ENCODE measurements at places on chromosomes 5 and 9. TPM values are rescaled to one million over a fixed set of nuclear protein-coding genes. Genes with fewer than 3 reads are reported as not detected.

GRCh38 chr5:158177146-158177545 lies 318.2 kb upstream of the CLINT1 start:
- DNase-seq, result no peak

- DNase-seq, result no peak
These were observed 267.2 kb downstream of the AUH start for GRCh38 chr9:91094324-91095088.

GRCh38 chr9:117682955-117683710 lies 21.1 kb upstream of the TLR4 start:
- DNase-seq, result no peak

- DNase-seq, result no peak
These were observed 324.1 kb upstream of the KIF2A start for GRCh38 chr5:61981886-61982285.

- DNase-seq, result no peak
These were observed 112.4 kb downstream of the MEF2C start for GRCh38 chr5:88770276-88771257.

DNA sequence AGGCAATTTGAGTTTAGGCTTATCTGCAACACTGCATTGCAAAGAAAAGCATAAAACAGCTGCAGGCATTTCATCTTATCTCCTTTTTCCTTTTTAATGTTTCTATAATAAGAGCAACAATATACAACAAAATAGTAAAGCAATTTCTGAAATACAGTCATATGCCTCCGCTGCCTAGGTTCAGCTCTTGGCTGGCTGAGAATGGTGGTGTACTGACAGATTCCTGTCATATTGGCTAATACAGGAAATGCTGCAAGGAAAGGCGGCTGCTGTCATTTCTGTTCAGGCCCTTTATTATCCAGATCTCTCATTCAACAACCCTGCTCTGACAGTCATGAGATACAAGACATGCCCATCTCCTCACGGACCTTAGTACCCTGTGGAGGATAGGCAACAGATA lies 677.0 kb downstream of the TAF11L14 start:
- DNase-seq, result no peak

GRCh38 chr5:7464182-7464581 lies 68.2 kb downstream of the ADCY2 start:
- DNase-seq, result no peak

The FOXD4L3 gene
- not detected for polyA plus RNA-seq

- DNase-seq, result peak; percentile 54
These were observed 149.9 kb downstream of the TRIO start for GRCh38 chr5:14292766-14293658.

- peak; percentile 6 for DNase-seq
These were observed 21.5 kb downstream of the GABBR2 start for GRCh38 chr9:98686961-98687855.

- no peak for DNase-seq
These were observed 14.1 kb upstream of the MOCS2 start for GRCh38 chr5:53123702-53124101.

The ABLIM3 gene
- 8.0 TPM for polyA plus RNA-seq

- DNase-seq, result no peak
These were observed 309.2 kb upstream of the IRX4 start for GRCh38 chr5:2191972-2192371.

The SH3TC2 gene
- polyA plus RNA-seq, result 0.28 TPM

DNA sequence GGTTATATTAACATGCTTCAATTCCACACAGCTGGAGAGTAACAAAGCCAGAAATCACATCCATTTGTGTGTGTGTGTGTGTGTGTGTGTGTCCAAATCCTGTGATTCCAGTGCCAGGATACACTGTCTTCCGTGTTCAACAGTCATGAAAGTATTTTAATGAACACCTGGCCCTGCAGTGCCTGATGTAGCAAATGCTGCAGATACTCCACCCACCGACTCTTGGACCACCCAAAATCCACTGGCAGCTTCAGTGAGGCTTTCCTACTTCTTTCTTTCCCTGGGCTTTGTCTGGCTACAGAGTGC lies 13.1 kb upstream of the INSYN2B start:
- DNase-seq, result no peak

All from lung (tissue), 17 donors.